Activated T-helper 1 cell treated with Interleukin-2 at 50 U/mL for 16 hours (primary cell): ENCODE measurements at places on chromosomes 5 and 9.

GRCh38 chr9:132407196-132407595 is 556 bp upstream of the TTF1 start:
- DNase-seq: no peak

GRCh38 chr9:34498553-34498952 is 24.2 kb downstream of the ENHO start:
- DNase-seq: no peak

- DNase-seq: no peak
These were observed 9.3 kb upstream of the OTULIN start for GRCh38 chr5:14655146-14655741.

DNA sequence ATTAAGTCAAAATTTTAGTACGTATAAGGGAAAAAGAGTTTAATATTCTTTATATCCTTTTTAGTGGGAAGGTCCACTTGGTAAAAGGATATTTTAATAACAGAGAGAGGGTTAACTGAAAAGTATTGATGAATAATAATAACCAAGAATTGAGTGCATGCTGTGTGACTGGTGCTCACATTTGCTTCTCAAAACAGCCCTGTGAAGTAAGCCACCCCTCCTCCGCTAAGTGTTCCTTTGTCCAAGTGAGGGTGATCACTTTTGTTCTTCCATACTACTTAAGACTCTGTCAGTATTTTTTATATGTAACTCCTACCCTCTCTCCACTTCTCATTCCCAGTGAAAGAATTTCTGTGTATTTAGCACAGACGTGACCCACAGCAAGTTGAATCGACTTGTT is 51.5 kb downstream of the SLC44A1 start:
- DNase-seq: no peak

DNA sequence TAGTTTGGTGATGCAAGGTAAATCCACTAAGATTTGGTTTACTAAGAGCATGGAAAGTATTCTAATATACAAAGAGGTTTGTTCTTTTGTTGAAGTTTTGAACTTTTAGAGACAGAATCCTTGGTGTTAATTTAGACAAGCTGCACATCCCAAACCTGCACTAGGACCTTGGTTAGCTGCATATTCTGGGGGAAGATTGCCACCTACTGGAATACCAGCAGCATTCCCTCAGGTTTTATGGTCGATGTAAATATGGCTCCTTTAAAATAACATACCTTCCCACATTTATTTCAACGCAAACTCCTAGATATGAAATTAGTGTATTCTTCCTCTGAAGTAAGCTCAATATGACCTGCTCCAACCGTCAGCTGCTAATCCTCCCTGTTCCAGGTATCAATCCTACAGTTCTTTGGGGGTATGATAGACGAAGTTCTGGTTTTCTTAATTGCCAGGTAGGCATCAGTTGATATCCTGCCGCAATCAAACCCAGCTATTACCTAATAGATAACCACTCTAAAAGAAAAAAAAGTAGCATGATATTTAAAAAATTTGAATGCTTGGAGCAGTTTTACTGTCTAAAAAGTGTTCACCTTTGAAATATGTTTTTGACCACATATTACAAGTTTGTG is 624.1 kb downstream of the ISL1 start:
- DNase-seq: no peak

DNA sequence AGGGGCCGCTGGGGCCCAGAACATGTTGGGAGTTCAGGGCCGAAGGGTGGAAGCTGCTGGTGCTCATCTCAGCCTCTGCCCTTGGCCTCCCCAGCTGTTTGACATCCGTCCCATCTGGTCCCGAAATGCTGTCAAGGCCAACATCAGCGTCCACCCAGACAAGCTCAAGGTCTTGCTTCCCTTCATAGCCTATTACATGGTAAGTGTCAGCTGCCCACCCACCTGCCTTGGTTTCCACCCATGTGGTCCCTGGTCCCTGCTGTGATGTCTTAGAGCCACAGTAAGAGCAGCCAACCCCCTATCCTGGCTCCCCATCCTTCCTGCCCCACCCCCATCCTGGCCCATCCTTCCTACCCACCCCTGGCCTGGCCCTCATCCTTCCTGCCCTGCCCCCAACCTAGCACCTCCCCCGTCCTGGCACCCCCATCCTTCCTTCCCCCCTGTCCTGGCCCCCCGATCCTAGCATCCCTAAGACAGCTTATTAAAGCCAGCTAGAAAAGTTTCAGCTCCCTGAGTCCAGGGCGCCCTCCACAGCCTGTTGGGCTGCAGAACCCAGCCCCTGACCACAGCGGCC is 9.7 kb upstream of the CEL start:
- no peak for DNase-seq

GRCh38 chr5:126043688-126044087 is 379.5 kb upstream of the GRAMD2B start:
- no peak for DNase-seq

DNA sequence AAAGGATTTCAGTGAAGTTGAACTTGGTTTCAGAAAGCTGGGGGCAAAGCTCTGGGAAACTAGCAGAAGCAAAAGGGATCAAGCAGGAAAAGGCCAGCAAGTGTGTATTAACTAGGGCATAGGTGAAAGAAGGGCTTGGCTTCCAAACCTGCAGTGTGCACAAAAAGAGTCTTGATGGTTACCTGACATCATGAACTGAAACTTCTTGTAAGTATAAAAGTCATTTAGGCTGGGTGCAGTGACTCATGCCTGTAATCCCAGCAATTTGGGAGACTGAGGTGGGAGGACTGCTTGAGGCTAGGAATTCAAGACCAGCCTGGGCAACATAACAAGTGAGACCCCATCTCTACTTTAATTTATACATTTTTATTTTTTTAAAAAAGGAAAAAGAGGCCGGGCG is 216.4 kb downstream of the EPB41L4A start:
- DNase-seq: no peak

- no peak for DNase-seq
These were observed 380.3 kb downstream of the SEMA5A start for GRCh38 chr5:9165546-9165945.
